ENCODE measurements at places on chromosomes 6 and 20.
A peak's percentile ranks its signal among the peaks of the same experiment; 100 is the strongest.

DNA sequence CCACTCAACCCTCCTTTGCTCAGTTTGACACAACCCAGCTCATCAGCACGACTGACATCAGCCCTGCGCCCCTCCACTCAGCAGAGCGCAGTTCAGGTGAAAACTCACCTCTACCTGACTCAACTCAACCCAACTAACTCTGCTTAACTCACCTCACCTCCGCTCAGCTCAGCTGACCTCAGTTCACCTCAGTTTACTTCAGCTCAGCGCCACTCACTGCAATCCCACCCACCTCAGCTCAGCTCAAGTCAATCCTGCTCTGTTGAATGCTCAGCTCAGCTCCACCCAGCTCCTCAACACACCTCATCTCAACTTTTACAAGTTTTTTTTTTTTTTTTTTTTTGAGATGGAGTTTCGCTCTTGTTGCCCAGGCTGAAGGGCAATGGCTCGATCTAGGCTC is 39.6 kb downstream of the CEBPB start:
- DNase-seq, result no peak

DNA sequence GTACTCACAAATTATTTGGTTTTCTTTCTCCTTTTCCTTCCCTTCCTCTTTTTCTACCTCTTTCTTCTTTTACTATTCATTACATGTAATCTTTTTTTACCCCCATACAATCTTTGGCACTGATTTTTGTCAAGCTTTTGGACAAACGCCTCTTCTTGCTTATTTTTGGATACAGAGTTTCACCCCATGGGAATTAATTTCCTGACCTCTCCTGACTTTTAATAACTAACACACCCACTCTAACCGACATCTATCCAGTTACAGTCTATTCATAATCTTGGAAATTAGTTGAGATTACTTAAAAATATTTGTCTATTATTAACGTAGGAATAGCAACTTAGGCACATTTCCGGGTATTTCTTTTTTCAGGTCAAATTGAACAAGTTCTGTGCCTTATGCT is 101.2 kb downstream of the HDGFL1 start:
- no peak for DNase-seq

- DNase-seq, result no peak
Measured at GRCh38 chr20:15065794-15066193, 728.4 kb upstream of the FLRT3 start.

DNA sequence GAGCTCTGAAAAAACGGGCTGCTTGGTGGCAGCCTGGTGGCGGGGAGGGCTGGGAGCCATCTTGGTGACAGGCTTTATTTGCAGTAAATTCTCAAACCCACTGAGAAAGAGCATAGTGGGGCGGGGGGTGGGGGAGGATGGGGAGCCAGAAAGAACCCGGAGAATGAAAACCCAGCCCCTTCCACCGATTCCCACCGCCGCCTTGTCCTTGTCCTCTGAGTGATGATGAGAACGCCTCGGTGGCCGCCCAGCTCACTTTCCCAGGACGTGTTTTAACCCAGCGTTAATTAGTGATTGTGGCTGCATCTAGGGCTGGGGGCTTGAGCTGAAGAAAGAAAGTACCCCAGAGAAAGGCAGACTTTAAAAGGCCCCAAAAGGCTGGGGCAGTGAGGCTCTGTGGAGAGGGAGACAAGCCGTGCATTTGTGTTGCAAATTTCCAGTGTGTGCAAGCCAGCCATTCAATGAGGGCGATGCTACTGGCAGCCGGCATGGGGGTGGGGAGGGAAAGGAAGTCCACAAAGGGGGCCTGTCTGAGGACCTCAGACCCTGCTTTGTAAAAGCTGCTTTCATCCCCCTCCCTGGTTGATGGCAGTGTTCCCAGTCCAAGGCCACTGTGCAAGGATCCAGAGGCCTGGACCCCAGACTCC is 6.2 kb upstream of the GHRH start:
- no peak for DNase-seq

DNA sequence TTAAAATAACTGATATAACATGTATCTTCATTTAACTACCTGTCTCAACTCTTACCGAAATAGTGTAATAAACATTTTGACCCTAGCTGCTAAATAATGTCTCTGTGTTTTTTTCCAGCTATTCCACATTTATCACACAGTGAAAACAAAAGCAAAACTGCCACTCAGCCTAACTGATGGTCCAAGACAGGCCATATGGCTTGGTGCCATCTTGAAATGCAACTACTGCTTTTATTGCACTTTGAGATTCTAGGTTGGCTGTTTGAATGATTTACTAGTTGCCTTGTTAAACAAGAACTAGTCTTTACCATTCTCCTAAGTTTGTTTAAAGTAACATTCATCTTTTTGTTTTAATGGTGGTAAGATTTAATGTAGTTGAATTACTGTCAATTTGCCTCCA is 739.8 kb downstream of the TFAP2A start:
- no peak for DNase-seq

DNA sequence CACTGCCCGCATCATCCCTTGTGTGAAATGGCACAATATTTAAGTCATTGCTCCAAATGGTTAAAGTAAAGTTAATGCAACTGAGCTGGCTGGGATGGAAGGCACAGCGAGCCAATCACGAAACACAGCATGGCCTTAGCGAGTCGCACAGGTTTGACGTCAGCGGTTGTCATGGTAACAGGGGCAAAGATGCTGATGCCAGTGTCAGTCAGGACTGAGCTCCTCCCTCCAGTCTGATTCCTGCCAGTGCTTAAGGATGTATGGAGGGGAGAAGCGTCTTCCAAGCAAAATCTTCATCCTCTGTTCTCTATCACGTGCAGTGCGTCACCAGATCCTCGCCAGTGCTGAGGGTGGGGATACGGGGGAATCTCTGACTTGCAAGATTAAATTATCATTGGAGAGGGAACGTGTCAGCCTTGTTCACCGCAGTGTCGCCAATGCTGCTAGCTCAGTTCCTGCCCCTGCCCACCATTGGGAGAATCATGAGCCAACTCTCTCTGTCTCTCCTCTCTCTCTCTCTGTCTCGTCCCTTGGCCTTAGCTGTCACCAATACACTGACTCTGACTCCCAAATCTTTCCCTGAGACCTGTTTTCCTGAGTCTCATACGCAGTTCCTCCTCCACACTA is 24.5 kb downstream of the TSPYL4 start:
- DNase-seq, result peak; percentile 19

GRCh38 chr6:128238225-128238624 is 282.2 kb downstream of the PTPRK start:
- no peak for DNase-seq

DNA sequence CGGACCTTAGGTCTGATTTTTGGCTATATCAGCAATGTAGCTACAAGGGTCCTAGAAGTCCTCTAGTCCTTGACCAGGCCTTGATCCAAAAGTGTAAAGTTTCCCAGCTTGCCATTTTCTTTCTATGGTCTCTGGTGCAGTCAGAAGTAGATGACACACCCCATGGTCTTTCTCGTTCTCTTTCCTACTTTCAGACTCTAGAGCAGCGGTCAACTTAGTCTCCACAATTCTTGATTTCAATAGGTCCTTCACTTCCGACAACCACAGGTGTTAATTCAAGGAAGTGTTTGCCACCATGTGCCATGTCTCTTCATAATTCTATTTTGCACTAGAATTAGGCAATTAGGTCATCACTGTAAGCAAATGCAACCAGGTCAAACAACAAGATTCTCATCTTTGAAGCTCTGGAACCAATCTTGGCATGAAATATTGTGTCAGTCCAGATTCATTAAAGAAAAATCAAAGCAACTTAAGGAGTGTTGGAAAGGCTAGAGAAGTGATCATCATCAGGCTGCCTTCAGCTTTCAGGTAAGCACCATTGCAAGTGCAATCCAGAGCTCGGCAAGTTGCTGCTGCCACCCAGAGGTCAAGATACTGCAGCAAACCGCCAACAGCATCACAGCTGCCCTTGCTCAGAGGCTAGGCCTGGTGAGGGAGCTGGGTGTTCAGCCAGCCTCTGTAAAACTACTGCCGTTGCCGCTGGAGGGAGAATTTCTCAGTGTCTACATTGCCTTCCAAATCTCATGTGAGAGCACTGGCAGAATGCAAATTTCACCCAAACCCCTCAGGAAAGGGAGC is 5.6 kb upstream of the SYNE1 start:
- DNase-seq, result peak; percentile 29

- DNase-seq, result no peak
Measured at GRCh38 chr20:18430172-18430826, 36.5 kb downstream of the DZANK1 start.

- DNase-seq, result no peak
Measured at GRCh38 chr6:159063549-159063948, 18.8 kb upstream of the TAGAP start.

DNA sequence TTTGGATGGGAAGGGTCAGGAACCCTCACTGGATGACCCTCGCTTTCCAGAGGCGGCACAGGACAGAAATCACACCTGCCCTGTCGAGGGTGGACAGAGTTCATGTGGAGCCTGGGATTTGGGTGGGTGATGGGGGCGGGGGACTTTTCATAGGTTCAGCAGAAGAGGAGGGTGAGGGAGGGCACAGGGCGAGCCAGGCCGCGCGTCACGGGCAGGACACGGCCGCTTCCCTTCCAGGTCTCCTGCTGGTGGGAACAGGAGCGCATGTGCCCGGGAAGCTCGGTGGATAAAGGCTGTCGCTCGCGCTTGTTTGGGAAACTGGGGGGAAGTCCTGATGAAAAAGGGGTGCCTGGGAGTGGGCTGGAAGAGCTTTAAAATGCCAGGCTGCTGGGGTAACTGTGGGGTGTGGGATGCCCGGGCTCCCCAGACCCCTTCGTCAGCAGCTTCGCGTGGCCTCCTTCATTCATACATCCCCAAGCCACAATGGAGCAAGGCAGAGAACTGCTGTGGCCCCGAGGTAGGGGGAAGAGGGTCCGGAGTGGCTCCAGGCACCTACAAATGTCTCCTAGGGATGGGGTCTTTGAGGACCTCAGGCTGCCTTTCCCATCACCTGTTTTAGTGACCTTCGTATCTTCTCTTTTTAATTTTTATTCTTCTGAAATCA is 102.2 kb downstream of the DACT2 start:
- DNase-seq, result no peak

DNA sequence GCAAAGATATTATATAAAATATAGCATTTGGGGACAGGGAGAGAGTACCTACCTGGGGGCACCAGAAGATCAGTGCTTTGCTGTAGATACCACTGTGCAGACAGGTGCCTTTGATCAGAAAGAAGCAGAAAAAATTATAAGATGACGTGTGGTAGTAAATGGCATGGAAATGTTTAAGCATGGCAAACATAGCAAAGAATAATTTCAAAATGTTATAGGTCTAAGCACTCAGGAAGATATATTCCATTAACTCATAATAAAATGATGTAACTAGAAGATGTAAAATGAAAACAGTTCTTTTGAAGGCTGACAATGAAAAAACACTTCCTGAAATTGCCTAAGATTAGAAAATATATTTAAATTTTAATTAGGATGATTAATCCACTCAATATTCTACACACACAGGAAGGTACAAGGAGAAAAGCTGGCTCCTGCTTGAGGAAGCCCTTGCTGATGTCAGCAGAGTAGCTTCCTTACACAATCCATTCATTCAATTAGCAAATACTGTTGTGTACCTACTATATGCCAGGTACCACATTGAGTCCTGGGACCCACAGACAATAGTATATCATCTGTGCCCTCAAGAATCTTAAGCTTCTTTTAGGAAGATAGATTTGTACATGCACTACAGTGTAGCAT is 290.2 kb upstream of the CNR1 start:
- DNase-seq, result no peak

DNA sequence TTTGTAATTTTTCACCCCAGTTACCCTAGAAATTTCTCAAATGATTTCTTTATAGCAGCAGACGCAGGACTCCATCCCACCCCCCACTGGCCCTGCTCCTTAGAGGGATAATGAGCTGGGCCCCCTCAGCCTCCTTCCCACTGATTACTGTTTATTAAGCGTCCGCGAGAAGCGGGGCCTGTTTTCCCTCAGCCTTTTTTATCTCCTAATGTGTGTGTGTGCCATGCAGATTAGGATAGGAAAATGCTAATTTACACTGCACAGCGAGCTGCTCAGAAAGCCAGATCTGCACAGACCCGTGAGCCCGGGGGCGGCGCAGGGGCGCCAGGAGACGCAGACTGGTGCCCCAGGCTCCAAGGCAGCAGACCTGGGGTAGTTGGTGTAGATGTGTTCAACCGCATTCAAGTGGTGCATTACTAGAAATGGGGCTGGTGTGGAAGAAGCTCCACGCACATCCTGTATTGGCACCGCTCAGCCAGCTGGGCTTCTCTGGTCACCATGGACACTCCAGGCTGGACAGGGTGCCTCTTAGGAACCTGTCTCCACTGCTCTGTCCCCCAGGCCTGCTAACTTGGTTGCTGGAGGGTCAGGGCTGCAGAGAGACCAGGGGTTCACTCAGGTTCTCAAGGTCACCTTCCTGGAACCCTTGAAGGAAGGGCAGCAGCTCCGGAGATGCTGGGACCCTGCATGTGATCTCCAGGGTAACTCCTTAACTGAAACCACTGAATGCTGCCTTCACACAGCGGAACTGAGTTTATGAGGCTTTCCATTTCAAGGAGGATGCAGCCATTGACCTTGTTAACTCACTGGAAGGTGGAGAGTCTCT is 256.3 kb downstream of the ERMARD start:
- peak; percentile 77 for DNase-seq

DNA sequence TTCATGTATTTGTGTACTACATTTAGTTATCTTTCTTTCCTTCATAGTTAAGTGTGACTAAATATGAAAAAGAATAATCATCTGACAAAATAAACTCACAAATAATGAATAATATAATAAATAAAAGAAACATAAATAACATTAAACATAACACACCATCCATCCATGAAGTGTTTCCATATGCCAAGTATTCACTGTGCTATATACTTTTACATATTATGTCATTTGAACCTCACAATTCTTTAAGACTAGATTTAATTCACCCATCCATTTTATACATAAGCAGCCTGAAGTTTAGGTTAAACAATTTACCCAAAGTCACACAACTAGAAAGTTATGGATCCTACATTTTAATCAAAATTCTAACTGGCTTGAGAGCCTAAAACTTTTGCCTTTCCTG is 549.4 kb upstream of the HS3ST5 start:
- no peak for DNase-seq

DNA sequence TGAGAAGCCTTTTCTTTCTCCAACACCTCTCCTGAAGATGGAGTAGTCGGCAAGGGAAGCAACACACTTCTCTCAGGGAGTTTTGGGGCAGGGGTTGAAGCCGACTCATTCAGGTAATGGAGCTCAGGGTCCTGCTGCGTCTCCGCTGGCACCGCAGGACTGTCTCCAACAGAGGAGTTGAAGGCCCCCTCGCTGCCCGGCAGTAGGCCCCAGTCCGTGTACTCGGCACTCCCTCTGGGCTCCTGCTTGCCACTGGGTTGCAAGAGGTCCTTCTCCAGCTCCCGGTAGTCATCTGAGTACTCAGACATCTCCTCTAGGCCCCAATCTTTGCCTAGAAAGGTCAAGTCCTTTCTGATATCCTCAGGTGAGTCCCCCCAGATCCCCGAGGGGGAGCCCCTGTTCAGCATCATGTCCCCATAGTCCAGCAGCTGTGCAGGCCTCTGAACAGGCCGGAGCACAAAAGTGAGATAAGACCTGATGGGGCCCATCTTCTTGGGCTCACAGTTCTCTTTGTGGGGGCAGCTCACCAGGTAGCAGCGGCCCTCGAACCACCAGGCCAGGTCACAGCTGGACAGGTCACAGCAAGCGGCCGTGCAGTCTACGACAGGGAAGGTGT is 50.0 kb downstream of the KIAA0319 start:
- no peak for DNase-seq

GRCh38 chr20:57877131-57877824 is 167.5 kb upstream of the PMEPA1 start:
- no peak for DNase-seq
